ENCODE measurements at places on chromosomes 2 and 18. TPM values are rescaled to one million over a fixed set of nuclear protein-coding genes. Genes with fewer than 3 reads are reported as not detected.

MAP2 gene
- total RNA-seq: 3.0 TPM

DPYSL5 gene
- total RNA-seq: not detected

SLC19A3 gene
- total RNA-seq: 1.9 TPM

DLX2 gene
- not detected for total RNA-seq

GRCh38 chr18:39523281-39523680 lies 1957.7 kb upstream of the CELF4 start:
- DNase-seq: no peak

- no peak for DNase-seq
Observed at GRCh38 chr2:42693688-42694479, 70.1 kb downstream of the OXER1 start.

DNA sequence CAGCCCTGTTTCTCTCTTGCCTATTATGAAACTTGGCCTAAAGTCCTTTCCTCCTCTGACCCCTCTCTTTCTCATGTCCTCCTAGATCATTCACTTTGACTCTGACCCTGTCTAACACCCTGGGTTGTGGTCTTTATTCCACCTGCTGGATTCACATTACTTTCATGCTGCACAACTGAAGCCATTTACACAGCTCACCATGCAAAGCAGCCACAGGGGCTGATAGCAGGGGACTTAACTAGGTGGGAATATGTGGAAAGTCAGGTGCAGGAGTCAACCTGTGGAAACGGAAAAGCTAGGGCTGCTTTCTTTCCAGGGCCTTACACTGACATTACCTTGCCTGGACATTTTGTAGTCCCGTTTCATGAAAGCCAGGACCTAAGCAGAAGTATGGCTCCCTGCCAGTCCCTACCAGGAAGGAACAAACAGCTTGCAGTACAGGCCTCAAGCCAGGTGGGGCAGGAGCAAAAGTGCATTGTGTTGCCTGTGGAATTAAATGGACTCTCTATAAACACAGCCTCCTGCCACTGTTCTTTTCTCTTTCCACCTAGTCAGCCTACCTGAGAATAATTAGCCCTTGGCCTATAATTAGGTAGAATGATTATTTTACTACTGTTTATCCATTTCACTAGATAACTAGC lies 11.8 kb downstream of the MAPRE3 start:
- DNase-seq: peak; percentile 79

- DNase-seq: no peak
Observed at GRCh38 chr2:98480598-98480997, 35.9 kb downstream of the INPP4A start.

DNA sequence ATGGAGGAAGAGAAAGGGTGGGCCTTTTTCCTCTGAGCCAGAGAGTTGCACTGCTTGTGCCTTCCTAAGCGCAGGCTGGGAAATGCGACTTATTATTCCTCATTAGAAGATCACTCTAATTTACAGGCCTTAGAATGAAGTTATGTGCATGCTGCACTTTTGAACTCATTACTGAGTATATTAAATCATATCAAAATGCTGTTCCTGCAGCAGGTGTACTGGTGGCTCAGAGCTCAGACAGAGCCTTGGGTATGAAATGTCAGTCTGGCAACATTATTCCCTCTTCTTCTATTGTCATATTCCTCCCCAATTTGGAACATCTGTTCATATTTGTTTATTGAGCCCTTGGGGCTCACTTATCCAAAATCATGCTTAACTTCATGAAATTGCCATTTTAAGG lies 85.5 kb downstream of the ADCYAP1 start:
- no peak for DNase-seq

GRCh38 chr2:27522400-27522945 lies 25.8 kb downstream of the GCKR start:
- no peak for DNase-seq

DNA sequence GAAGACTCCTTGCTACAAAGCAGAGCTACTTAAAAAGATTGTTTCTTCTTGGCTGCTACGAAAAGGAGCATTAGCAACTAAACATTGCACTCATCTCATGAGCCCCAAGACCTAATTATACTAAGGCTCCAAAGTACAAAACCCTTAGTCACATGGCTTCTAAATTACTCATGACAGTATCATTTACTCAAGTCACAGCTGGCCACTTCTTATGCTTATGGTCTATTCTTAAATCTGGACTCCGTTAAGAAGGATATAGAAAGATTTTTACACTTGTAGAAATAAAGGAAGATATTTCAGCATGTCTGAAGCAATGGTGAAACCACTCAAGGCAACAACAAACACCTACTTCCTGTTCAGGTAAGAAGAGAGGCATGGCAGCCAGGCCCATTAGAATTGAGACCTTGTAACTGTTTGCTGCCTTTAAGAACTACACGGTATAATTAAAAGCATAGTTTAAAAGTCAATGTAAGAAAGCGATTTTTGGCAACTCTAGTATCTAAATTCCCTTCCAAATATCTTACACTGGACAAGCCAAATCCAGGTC lies 12.7 kb downstream of the ANKRD44 start:
- DNase-seq: no peak

DNA sequence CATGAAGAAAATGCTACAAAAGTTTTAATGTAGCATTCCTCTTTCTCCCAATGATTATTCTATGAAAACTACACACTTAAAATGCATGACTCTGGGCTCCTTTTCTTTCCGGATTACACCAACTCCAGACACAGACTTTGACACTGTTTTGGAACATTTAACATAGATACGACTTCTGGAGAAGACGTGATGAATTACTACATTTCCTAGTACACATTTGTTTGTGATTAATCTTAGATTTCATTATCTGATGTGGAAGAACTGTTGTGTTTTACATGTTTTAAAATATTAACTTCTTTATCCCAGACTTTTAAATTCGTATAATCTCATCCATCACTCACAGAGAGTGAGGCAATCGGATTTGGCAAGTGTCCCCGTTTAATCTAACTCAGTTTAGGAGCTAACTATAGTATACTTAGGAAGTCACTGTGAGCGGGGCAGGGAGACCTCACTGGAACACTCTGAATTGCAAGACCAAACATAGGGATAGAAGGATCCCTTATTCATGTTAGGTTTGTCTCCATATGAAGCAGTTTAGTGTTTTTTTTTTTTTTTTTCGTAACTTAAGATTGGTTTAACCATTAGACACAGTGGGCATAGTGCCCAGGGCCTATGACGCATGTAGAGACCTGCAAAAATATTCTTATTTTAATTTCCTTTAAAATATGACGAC lies 66.7 kb downstream of the PDE1A start:
- no peak for DNase-seq
